ENCODE measurements at places on chromosomes 7 and 10.

DNA sequence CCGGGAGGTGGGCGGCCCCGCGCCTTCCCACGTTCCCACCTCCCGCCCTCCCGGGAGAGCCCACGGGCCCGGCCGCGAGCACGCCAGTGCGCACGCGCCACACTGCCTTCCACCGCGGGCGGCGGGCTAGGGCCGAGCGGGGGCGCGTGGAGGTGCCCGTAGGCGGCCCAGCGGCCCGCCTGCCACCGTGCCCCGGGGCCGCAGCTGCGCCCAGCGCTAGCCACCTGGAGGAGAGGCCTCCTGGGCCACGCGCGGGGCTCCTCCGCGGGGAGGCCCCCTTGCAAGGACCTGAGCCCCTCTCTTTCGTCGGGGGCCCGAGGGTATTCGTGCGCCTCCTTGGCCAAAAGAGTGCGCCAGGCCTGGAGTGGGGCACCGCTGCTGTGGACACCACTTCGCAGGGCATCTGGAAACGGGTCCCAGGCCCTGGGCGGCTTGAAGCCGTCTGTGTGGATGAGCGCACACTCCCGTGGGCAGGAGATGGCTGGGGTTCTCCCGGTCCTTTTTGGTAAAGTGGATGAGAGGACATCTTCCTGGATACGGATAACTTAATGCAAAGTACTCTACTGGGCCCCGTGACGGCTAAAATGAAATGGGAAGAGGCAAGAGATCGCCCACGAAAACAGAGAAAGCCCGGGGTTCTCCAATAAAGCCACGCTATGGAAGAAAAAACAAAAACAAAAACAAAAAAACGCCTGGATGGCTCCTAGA, 9.0 kb upstream of the EBF3 start:
- no peak for DNase-seq

GRCh38 chr10:114749510-114749909, 72.1 kb upstream of the FHIP2A start:
- DNase-seq = no peak

- no peak for DNase-seq
Observed at GRCh38 chr10:128776673-128777252, 650.5 kb upstream of the MKI67 start.

DNA sequence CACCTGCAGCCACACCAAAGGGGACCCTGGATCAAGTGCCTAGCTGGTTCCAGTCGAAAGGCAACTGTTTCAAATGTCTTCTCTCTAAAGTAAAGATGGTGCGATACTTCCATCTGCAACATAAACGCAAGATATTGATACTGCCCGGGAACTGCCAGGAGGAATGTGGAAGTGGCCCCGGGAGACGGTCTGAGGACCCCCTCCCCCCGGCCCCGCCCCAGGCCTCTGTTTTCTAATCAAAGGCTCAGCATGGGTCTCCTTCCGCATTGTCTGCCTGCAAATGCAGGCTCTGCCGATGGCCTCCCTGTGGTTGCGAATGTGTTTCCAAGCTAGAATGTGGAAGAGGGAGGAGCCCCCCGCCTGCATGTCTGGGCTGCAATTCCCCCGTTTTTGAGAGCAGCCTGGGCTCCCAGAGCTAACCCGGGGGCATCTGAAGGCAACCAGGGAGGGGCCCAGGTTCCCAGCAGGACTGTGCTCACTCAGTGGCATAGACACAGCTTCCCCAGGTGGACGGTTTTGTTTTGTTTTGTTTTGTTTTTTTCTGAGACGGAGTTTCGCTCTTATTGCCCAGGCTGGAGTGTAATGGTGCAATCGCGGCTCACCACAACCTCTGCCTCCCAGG, 223.9 kb upstream of the PPP2R2D start:
- no peak for DNase-seq

- DNase-seq = peak; percentile 4
Observed at GRCh38 chr10:105950410-105950809, 1214.1 kb downstream of the SORCS1 start.

GRCh38 chr7:79620291-79620690, 166.8 kb upstream of the MAGI2 start:
- DNase-seq = no peak

- no peak for DNase-seq
Observed at GRCh38 chr7:18960725-18961124, 156.7 kb downstream of the TWIST1 start.

GRCh38 chr10:116715341-116715740, 27.0 kb downstream of the HSPA12A start:
- DNase-seq = no peak
